ENCODE measurements at places on chromosomes 12 and 14. TPM values are rescaled to one million over a fixed set of nuclear protein-coding genes. Genes with fewer than 3 reads are reported as not detected.

DNA sequence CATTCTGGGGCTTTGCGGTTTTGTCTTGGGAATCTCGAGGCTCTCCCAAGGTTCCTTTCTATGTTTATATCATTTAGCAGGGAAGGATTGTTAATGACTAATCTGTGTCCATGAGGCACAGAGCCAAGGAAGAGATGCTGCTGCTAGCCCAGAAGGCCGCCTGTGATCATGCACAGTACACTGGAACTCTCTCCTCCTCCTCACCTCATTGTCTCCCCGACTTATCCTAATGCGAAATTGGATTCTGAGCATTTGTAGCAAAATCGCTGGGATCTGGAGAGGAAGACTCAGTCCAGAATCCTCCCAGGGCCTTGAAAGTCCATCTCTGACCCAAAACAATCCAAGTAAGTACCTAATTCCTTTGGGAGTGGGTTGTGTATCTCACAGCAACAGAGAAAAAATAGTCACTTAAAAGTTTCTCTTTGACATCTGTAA is at the start of gene NR1H4:
NR1H4 (plus strand) TSS at position 151 of the 435 bp plus-strand sequence. CDS start 19,458 bp downstream, outside the sequence.
- no peaks in the 10 kb centered on the region for H3K36me3 ChIP-seq
- peak within 1 kb of the TSS; percentile 14 for H3K4me3 ChIP-seq
- peak; percentile 88 for DNase-seq
- H3K27me3 ChIP-seq = no peaks in the 10 kb centered on the region
- peaks cover 18% of the 10 kb centered on the region for H3K4me1 ChIP-seq
- peak within 1 kb of the TSS; percentile 70 for H3K27ac ChIP-seq

DNA sequence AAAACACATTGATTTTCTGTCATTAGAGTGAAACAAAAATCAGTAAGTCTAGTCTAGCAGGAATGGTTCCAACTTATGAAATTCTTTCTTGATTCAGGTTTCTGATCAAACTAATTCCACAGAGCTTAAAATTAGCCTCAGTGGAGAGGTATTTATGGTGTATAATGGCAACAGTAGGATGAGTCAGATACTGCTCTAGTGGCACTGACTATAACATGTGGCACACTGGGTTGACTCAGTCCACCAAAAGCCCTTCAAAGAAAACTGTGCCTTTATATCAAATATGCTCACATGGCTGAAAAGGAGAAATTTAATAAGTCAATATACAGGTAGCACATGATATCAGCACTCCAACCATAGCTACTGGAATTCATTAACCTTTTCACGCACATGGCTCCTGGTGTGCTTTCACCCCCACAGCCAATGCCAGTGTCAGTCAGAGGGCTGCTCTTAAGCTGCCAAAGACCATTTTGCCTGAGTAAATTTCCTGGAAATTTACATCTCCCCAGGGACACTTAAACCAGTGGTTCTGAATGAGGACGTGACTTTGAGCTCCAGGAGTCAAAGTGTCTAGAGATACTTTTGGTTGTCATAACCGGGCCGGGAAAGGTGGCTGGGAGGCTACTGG is 21.7 kb upstream of the CATSPERB start:
- H3K4me1 ChIP-seq = no peaks in the 10 kb centered on the region
- no peak for DNase-seq
- H3K4me3 ChIP-seq = no peak overlapping the region
- no peak overlapping the region for H3K27ac ChIP-seq
- H3K27me3 ChIP-seq = no peaks in the 10 kb centered on the region

DNA sequence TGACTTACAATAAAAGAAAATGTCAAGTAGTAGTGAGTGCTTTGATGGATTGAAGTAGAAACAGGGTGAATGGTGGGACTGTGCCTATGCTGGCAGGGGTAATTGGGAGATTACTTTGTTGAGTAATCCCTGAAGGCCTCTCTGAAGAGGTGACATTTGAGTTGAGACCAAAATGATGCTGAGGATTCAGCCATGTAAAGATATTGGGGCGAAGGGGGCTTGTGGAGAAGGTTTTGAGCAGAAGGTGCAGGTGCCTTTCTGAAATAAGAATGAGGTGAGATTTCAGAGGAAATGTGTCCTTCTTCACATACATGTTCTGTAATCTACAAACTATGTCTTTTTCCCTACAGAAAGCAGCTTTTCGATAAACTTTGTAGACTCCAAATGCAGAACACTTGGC is 8.0 kb downstream of the GNG2 start:
- H3K36me3 ChIP-seq = no peaks in the 10 kb centered on the region
- no peak overlapping the region for H3K4me3 ChIP-seq
- no peaks in the 10 kb centered on the region for H3K4me1 ChIP-seq
- DNase-seq = no peak

SRGAP1 gene
- 11.1 TPM for total RNA-seq

DNA sequence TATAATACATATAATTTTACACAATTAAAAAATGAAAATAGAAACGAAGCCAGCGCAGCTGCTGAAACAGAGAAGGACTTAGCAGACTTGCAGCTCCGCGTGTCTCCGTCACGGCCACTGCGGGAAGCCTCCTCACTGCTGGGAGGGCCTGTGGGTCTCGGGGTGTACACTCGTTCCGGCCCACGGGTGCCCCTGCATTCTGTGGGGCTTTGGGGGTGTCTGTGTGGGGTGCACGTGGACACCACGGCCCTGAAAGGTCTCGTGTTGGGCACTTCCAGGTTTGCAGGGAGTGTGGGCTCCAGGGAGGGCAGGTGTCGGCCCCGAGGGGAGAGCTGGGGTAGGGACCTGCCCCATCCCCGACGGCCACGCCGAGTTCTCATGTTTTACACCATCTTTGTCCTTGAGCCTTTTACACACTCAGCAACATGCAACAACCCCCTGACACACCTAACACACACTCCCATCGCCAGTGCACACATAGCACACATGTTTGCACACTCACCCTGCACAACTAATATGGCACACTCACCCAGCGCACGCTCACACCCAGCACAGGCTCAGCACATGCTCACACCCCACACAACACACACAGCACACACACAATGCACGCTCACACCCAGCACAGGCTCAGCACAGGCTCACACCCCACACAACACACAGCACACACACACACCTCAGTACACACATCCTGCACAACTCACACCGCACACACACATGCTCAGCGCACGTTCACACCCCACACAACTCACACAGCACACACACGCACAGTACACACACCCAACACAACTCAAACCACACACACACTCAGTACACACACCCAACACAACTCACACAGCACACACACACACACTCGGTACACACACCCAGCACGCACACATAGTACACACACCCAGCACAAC is 36.6 kb downstream of the NOC4L start:
- H3K4me3 ChIP-seq = no peak overlapping the region
- no peaks in the 10 kb centered on the region for H3K36me3 ChIP-seq
- DNase-seq = no peak
- no peak overlapping the region for H3K27ac ChIP-seq
- peaks cover 18% of the 10 kb centered on the region for H3K27me3 ChIP-seq
